ENCODE measurements at places on chromosomes 5 and 9.

GRCh38 chr9:7185612-7186011 is 427.8 kb downstream of the KDM4C start:
- peak; percentile 94 for DNase-seq

DNA sequence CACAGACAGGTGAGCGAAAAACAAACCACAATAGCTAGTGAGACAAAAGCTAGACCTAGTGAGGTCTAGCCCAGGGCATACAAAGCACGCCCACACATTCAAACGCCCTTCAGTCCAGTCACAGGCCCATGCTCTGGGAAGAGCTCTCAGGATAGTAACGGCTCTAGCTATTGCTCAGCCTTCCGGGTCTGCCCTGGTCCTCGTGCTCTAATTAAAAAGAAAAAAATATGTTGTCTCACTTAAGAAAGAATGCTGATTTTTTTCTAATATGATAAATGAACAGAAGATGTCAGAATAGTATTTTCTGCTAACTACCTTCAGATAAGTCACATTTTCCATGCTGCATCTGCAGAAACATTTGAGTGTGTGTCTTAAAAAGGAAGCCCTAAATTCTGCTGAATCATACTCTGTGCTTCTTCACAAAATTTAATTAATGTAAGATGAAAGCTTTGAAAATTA is 94.5 kb downstream of the PLPP1 start:
- DNase-seq: peak; percentile 82

- DNase-seq: no peak
Observed at GRCh38 chr5:60387051-60387440, 312.9 kb downstream of the DEPDC1B start.

GRCh38 chr5:58628626-58629025 is 45.8 kb downstream of the RAB3C start:
- no peak for DNase-seq

GRCh38 chr5:107558823-107559375 is 111.8 kb downstream of the EFNA5 start:
- DNase-seq: no peak

DNA sequence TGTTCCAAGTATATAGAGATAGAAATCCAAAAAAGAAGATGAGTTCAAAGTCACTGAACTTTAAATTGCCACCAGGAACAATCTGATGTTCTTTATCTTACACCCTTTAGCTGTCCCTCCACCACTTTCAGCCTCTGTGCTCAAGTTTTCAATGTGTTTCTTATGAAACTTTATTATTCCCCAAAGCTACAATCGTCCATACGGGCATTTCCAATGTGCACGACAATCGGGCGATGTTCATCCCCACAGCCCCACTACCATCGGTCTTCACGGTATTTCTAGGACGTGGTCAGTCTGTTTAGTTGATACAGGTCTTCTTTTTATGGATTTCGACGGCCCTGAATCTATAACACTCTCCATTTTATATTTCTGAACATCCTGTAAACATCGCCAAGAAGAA is 238.7 kb upstream of the DAP start:
- DNase-seq: no peak

DNA sequence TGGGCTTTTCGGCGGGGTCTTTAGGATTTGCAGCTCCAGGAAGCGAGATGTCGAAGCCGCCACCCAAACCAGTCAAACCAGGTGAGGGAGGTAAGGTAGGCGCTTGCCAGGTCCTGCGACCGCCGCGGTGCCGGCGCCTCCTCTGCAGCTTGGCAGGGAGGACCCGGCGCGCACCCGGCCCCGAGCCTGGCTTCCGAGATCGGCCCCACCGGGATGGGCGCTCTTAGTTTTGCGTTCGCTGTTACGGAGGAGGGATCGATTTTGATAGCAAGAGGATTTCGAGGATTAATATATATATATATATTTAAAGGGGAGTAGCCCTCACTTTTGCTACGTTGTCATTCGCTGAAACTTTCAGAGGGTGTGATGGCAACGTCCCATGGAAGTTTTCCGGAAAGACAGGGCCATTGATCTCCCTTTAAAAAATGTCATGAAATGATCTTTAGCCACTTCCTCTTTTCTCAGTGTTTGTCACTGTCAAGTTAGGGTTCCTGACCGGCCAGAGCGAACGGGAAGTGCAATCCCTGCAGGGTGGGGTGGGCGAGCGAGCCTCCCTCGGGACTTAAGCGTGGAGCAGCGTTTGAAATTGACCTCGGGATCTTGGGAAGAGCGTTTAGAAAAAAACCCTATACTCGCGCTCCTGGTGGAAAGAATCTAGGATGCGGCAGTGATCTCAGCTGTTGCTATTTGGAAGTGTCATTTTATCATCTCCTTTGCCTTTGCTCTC is 495 bp downstream of the OSTF1 start:
- peak; percentile 66 for DNase-seq
